ENCODE measurements at places on chromosomes 2 and 18.

DNA sequence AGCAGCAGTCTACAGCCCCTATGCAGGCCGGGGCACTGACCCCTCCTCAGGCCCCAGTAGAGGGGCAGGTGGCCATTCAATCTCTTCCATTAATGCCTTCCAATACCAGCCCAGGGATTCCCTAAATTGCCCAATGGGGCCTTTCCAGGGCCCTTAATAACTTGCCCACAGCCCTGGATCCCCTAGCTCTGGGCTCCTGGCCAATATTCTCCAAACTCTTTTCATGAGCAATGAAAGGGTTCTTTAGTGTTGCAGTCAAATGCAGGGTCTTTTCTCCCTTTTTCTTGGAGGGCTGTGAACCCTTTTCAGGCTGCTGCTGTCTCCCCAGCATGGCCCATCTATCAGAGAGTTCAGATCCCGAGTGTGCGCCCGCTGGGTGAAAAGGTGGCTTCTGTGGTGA lies 41.3 kb upstream of the SLC1A4 start:
- no peak for DNase-seq

DNA sequence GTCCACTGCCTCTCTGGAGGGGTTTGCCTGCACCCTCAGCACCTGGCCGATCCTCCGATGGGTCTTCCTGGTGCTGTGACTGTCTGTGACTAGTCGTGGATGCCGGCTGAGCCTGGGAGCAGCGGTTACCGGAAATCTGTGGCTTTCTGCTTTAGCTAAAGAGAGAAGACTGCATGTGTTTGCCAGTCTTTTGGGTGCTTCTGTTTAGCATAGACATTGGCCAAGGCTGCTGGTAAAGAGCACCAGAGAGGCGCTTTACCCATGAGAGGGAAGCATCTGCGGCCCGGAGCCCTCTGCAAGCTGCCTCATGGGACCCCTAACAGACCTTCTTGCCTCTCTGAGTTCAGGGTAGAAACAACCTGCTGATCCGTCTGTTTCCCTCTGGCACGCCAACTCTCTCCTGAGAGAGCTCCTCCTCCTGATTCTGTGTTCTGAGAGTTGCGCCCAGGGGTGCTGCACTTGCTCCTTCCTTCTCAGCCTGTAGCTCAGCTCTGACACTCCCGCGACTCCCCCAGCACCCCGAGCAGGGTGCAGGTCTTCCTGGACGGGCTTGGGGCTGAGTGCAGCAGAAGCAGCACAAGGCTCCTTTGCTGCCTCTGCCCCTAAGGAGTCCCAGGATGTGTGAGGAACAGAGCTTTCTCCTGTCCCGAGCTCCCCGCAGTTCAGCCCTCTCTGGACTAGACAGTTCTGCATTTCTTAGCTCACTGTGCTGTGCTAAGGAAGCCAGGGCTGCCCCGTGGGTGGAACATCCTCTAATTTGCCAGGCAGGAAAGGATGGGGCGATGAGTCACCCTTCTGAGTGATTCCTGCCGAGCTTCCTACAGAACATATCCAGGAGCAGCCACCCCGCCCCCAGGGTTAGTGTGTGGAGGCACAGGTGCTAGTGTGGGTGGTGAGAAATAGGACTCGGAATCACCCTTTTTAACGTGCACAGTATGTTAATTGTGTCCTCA lies 203.2 kb downstream of the SH3RF3 start:
- DNase-seq, result no peak

GRCh38 chr18:49225160-49225559 lies 235.3 kb downstream of the DYM start:
- DNase-seq, result no peak

- no peak for DNase-seq
Measured at GRCh38 chr2:68099260-68099659, 36.5 kb upstream of the C1D start.

- no peak for DNase-seq
Measured at GRCh38 chr2:74091391-74091790, 56.3 kb downstream of the BOLA3 start.

DNA sequence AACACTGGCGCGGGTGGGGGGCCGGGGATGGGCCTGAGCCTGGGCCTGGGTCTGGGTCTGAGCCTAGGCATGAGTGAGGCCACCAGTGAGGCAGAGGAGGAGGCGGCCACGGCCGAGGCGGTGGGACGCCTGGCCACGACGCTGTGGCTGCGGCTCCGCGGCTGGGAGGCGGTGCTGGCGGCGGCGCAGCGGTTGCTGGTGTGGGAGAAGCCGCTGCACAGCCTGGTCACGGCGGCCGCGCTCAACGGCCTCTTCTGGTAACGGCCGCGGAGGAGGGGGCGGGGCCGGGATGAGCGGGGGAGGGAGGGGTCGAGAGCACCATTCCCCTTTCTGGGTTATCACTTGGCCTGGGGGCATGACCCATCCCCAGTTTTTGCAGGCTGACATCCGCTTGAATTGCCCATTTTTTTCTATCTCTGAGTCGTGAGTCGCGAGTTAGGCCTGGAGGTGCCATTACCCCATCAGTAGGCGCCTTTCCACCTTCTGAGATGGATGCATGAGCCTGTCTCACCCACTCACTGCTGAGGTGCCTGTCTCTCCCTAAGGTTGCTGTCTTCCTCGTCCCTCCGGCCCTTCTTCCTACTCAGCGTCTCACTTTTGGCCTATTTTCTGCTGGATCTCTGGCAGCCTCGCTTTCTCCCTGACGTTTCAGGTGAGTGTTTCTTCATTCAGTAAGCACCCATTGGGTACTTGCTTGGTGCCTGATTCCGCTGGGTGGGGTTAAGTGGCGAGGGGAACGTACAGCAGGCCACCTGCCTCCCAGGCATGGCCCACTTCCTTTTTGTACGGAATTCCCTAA lies 501 bp downstream of the RETREG2 start:
- no peak for DNase-seq

DNA sequence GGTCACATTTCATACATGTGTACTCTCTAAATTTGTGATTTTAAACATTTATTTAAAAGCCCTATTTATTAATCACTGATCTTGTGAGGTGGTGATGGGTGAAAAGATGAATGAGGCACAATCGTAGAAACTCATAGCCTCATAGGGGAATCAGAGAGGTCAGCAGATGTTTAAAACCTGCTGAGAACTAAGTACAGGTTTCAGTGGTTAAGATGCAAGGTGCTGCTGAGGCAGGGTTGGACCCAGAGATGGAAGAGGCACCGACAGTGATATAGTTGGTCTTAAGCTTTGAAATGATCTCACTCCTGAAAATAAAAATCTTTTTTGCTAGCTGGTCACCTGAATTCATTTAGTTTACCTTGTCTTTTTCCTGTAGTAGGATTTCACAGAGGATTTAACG lies 49.6 kb downstream of the LINC00305 start:
- no peak for DNase-seq

- DNase-seq, result no peak
Measured at GRCh38 chr2:5057891-5058351, 634.3 kb upstream of the SOX11 start.

DNA sequence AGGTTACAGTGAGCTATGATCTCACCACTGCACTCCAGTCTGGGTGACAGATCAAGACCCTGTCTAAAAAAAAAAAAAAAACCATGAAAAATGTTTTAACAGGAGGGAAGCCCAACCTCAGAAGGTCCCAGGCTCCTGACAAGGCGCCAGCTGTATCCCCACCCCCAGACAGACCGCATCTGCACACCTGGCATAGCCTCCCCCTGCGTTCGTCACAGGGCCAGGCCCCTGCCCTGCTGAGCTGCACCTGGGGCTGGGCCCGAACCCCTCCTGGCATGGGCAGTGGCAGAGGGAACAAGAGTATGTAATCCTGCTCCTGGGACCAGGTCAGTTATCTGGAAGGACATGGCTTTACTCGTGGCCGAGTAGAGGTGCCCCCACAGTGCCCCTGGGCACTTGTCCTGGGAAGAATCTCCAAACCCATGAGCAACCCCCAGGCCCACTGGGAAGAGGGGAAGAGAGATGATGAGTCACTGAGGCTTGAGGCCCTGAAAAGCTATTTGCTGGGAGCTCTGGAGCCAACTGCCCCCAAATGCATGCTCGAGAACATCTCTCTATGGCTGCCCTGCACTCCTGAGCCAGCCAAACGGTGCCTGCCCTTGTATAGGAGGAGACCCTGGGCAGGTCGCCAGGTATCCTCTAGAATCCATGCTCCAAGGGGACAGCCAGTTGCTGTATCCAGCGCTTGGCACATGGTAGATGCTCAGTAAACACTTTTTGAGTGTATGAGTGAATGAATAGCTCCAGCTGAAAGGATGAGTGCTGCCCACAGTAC lies 265.5 kb downstream of the ATAD2B start:
- no peak for DNase-seq

GRCh38 chr18:11661430-11661829 lies 27.6 kb upstream of the GNAL start:
- DNase-seq, result no peak

DNA sequence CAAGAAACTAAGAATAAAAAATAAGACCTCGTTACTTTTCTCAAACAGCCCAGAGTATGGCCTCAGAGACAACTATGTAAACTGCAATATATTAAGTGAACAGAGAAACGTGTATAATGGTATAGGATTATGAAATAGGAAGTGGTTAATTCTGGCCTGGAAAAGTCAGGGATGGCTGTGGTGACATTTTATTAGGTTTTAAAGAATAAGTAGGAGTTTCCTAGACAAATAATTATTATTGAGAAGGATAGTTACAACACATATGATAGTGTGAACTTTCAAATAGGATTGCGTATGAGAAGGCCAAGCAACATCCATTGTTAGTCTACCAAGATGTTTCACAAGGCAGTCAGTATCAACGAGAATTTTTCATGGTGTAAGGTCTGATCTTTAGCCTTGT lies 244.1 kb downstream of the LPIN1 start:
- no peak for DNase-seq

DNA sequence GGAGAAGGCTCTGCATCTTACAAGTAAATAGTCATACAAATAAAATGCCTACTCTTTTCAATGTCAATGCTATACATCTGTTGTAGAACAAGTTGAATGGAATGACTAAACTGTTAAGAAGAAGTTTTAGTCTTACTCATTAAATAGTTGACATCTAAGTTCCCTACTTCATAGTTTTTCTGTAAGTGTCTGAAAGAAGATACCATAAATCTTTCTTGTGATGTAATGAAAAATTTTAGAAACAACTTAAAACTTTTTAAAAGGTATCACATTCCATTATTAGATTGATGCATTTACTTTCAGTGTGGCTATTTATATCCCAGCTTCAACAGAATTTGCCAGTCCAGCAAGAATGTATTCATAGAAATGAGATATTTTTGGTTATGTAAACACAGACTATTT lies 185.2 kb upstream of the EPC2 start:
- no peak for DNase-seq

- no peak for DNase-seq
Measured at GRCh38 chr2:167196461-167197252, 308.4 kb downstream of the XIRP2 start.

- DNase-seq, result no peak
Measured at GRCh38 chr18:45802814-45803492, 22.5 kb upstream of the SIGLEC15 start.

- no peak for DNase-seq
Measured at GRCh38 chr2:161677634-161678033, 53.4 kb downstream of the SLC4A10 start.
